T-helper 2 cell treated with Interferon-gamma antibody and Interleukin-4, amounts not matched to agents 100 ng/mL and 5 ng/mL, for 36 hours (primary cell): ENCODE measurements at places on chromosomes 7 and 10. TPM values are rescaled to one million over a fixed set of nuclear protein-coding genes. Genes with fewer than 3 reads are reported as not detected.

The SLC13A4 gene
- not detected in 2 replicates for total RNA-seq

The WNT2 gene
- total RNA-seq: not detected in 2 replicates

The HIBADH gene
- 14.5 TPM in 2 replicates for total RNA-seq

The DENND2A gene
- total RNA-seq: not detected in 2 replicates

The C7orf57 gene
- total RNA-seq: 0.11 TPM in 1 of 2 replicates, not detected in the other

The AKR1C8 gene
- total RNA-seq: 0.20 and 0.23 TPM in 2 replicates

The TMEM229A gene
- total RNA-seq: not detected in 2 replicates

The LBX1 gene
- not detected in 2 replicates for total RNA-seq

The SLC16A9 gene
- 0.50 and 0.68 TPM in 2 replicates for total RNA-seq

The NUTM2A gene
- 0.18 and 0.50 TPM in 2 replicates for total RNA-seq

The ANXA11 gene
- total RNA-seq: 231 and 244 TPM in 2 replicates

The ACBD7 gene
- total RNA-seq: 3.0 and 3.2 TPM in 2 replicates

The MYH16 gene
- not detected in 2 replicates for total RNA-seq

The TMUB1 gene
- 51.0 and 55.4 TPM in 2 replicates for total RNA-seq

The ELAPOR2 gene
- 4.1 and 6.0 TPM in 2 replicates for total RNA-seq

The PTPN12 gene
- 17.4 and 18.0 TPM in 2 replicates for total RNA-seq

The SIRT1 gene
- total RNA-seq: 24.5 and 24.9 TPM in 2 replicates

The OPN4 gene
- total RNA-seq: not detected in 2 replicates

The CFAP58 gene
- 0.39 and 0.55 TPM in 2 replicates for total RNA-seq

The SEMA3E gene
- total RNA-seq: not detected in 2 replicates

The EVX1 gene
- total RNA-seq: not detected in 2 replicates

The NUTM2B gene
- total RNA-seq: 1.5 and 1.7 TPM in 2 replicates

The ELOVL3 gene
- not detected in 2 replicates for total RNA-seq

The C7orf33 gene
- total RNA-seq: not detected in 2 replicates

The TMEM270 gene
- not detected in 2 replicates for total RNA-seq

The SCART1 gene
- total RNA-seq: 1.8 and 2.2 TPM in 2 replicates

The DNAJB12 gene
- 34.5 and 37.0 TPM in 2 replicates for total RNA-seq

The ZNF25 gene
- total RNA-seq: 5.0 and 5.6 TPM in 2 replicates

The GRB10 gene
- 3.7 and 4.5 TPM in 2 replicates for total RNA-seq

The NKX1-2 gene
- total RNA-seq: not detected in 2 replicates

The SORCS1 gene
- not detected in 2 replicates for total RNA-seq

The NIPSNAP2 gene
- total RNA-seq: 36.2 TPM in 2 replicates

The MICALL2 gene
- 1.5 and 2.0 TPM in 2 replicates for total RNA-seq

The TUBB8 gene
- total RNA-seq: not detected in 2 replicates

The ARHGAP22 gene
- total RNA-seq: 0.34 TPM in 1 of 2 replicates, not detected in the other

The CDNF gene
- 0.34 and 0.48 TPM in 2 replicates for total RNA-seq

The SPDYE11 gene
- not detected in 2 replicates for total RNA-seq

The IFIT1B gene
- not detected in 2 replicates for total RNA-seq

The SPDYE1 gene
- not detected in 2 replicates for total RNA-seq

The SEMA3C gene
- not detected in 2 replicates for total RNA-seq

The AUTS2 gene
- 2.9 and 3.3 TPM in 2 replicates for total RNA-seq

The ADRB1 gene
- not detected in 2 replicates for total RNA-seq

The MALRD1 gene
- not detected in 2 replicates for total RNA-seq

The KIF11 gene
- total RNA-seq: 76.2 and 76.5 TPM in 2 replicates

The ICA1 gene
- total RNA-seq: 1.2 and 1.3 TPM in 2 replicates

The IL2RA gene
- total RNA-seq: 239 and 245 TPM in 2 replicates

The JAKMIP3 gene
- 1.0 and 1.3 TPM in 2 replicates for total RNA-seq

The RINT1 gene
- 22.6 and 22.9 TPM in 2 replicates for total RNA-seq
